ENCODE measurements at places on chromosomes 11 and 22.

DNA sequence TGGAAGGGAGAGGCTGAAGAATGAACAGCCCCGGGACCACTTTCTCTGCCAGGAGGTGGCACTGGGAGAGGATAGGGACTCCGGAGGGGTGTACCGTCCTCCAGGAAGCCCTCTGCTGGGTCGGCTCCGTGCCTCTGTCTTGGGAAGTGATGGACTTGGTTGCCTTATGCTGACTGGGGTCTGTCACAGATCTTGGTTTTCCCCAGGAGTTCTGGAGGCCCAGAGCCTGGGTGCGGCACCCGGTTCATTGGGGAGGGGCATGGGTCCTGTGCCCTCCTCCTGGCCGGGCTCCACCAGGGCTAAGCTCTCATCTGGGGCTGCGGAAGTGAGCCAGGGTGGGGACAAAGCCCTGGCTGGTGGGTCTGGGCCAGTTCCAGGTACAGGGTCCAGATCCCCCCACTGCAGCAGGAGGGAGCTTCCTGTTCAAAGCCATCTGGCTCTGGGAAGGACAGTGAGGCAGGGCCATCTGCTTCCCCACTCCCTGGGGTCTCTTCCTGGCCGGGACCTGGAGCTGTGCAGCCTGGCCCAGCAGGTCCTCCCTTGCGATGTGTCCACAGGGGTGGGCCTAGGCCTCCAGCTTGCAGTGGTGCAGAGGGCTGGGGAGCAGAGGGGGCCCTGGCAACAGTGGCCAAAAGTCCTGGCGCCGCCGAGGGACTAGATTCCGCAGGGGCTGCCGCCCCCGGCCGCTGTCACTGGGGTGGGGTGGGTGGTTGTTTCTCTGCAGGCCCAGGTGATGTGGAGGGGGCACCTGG is 1.1 kb upstream of the AP2A2 start:
- no peak for DNase-seq

DNA sequence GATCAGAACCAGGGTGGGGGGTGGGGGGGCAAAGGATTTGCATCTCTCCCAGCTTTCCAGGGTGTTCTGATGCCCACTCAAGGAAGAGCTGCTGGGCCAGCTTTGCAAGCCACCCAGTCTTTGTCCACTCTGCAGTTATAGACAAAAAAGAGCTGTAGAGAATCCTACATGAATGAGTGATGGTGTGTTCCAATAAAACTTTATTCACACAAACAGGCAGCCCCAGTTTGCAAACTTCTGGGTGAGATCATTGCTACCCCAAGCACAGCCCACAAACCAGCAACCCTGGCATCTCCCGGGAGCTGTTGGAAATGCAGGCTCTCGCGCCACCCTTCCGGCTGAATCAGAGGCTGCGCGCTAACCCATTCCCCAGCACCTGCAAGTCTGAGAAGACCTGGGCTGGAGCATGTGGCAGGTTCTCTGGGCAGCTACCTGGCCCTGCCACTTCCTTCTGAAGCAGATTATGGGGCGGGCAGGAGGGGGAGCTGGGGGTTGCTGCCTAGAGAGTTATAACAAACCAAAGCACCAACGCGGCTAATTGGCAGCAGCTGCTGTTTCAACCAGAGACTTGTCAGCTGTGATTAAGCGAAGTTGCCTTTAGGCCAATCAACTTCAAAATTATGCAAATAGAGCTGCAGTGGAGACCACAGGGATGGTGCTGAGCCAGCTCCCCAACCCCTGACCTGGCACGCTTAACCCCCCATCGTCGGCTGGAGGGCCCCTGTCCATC is 3.8 kb upstream of the SHISAL1 start:
- no peak for DNase-seq

- DNase-seq: no peak
Observed at GRCh38 chr11:68142028-68142412, 20.8 kb upstream of the CHKA start.

- no peak for DNase-seq
Observed at GRCh38 chr11:75565221-75565814, 3.3 kb downstream of the SERPINH1 start.

GRCh38 chr11:119615003-119615881 is 113.8 kb downstream of the NECTIN1 start:
- DNase-seq: no peak

DNA sequence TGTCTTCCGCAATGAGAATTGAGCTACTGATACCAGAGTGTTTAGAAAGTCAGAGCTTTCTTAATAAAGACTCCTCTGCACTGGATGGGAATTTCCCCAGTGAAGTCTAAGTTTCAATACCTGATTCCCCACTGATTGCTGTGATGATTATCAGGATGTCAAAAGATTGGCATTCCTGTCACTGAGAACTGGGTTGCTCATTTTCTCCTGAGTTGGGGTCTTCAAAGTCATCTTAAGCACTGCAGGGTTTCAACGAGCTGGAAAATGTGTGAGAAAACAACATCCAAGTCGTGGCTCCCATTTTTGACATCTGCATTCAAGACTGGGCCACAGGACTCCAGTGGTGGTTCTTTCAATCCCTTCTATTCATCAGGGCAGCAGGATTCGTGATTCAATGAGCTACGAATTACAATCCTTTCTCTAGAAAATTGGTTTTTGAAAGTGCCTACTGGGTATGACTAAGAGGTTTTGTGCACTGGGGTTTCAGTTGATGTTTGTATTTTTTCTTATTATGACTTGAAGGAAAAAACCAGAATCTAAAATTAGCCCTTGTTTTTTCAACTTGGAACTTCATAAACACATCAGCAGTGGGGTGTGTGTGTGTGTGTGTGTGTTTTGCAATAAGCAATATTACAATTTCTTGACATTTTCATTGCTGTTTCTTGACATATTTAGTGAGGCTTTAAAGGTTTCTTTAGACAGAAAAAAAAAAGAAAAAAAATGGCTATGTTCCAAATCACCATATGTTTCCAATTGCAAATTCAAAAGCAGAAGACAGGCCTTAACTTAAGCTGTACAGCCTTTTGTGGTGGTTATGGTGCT is 233.0 kb downstream of the FAM76B start:
- no peak for DNase-seq

- no peak for DNase-seq
Observed at GRCh38 chr11:123519055-123519796, 89.2 kb downstream of the GRAMD1B start.

DNA sequence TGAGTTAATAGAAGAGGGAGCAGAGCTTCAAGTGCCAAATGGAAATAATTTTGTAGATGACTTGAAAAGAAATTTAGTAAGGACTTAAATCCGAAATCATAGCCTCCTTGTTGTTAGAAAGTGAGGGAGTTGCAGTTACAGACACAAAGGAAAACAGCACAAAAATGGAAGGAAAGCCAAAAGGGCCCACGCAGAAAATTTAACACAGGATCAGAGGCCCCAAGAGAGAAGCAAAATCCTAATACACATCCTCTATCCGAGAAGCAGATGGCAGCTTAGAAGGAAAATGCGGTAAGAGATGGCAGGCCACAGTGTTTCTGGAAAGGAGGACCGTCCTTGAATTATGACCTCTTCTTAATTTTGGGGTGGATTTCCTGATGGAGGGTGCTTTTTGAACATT is 48.7 kb upstream of the SYT13 start:
- DNase-seq: no peak

GRCh38 chr11:16804104-16804947 is 65.9 kb downstream of the C11orf58 start:
- DNase-seq: no peak

DNA sequence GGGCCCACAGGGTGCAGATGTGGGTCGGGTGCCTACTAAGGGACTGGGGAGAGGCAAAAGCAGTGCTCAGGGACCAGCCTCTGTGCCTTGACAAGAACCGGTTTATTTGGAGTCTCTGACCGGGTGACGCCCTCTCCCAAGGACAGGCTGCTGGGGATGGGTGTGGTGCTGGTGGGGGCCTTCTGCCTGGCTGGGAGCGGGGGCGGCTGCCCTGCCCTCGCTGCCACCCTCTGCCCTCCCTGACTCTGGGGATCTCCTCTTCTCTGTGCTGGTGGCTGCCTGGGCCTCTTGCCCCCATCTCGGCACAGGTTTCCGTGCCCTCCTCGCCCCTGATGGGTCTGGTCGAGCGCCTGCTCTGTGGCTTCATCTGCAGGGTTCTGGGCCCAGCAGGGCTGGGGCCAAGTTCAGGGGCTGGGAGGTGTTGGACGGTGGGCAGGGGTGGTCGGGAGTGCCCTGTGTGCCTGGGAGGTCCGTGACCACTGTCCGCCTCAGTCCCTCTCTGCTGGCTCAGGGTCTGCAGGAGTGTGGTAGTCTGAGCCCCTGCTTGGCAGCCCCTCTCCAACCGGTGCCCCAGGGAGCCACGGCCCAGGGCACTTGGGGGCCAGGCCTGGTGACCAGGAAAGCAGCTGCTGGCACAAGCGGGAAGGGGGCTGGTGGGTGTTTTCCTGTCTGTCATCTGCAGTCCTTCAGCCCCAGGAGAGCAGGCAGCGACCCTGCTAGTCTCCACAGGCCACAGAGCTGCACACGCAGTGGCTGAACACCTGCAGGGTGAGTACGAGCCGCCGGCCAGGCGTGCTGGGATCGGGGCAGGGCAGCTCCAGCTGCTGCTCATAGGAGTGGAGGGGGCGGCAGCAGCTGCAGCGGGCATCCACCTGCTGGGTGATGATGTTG is 23.5 kb downstream of the MUC6 start:
- DNase-seq: no peak

- no peak for DNase-seq
Observed at GRCh38 chr11:61575886-61576861, 4.7 kb downstream of the SYT7 start.

DNA sequence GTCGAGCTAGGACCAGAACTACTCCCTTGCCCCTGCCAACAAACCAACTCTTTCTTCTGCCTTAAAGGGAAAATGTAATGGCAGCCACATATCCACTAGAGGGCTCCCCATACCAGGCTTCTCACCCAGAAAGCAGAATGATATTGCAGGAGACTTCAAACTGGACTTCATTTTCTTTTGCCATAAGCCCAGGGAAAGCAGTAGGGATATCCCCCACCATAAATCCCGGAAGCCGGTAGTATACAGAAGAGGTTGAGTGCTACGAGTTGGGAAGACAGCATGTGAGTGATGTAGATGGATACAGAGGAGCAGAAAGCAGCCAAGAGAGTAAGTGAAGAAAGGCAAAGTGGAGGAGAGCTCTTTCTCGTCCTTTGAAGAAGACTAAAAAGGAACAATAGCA is 12.1 kb downstream of the PLAAT5 start:
- DNase-seq: peak; percentile 25

Data from stimulated activated CD8-positive, alpha-beta memory T cell treated with anti-CD3 and anti-CD28 coated beads, Interleukin-7, amount 100 ng/mL, for 1 hour (primary cell).